ENCODE measurements at places on chromosomes 11 and 22.

GRCh38 chr11:120004723-120005122, 133.2 kb downstream of the TRIM29 start:
- DNase-seq: no peak

- no peak for DNase-seq
Measured at GRCh38 chr11:25183411-25183810, 686.6 kb downstream of the LUZP2 start.

DNA sequence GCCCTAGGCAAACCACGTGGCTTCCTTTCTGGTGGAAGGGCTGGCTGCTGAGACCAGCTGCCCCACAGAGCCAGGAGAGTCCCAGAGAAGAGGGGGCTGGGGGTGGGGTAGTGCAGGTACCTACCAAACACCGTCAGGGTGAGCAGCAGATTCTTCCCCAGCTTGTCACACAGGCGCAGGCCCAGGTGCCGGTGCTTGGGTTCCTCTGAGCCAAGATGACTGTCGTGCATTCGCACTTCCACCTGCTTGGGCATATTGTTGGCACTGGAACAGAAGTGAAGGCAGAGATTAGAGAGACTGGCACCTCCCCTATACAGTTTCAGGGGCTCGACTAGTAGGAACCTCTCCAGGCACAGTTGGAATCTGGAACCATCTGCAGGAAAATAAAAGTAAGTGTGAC, 102.1 kb downstream of the SLC1A2 start:
- DNase-seq: no peak

- no peak for DNase-seq
Measured at GRCh38 chr11:16434036-16434435, 77.7 kb upstream of the SOX6 start.

DNA sequence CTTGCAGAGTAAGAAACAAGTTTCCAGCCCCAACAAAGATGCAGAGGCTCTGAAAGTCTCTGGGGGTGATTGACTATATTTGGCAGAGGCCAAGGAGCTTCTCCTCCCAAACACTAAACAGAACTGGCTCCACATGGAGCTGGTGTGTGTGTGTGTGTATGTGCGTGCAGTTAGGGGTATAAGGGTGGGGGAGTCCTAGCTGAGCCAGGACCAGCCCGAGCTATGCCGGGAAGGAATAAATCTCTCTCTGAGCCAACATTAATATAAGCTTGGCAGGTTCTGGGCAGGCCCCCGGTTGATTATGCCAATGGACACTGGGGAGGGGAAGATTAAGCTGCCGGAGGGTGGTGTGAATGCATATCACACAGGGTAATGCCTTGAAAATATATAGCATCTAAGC, 324.2 kb downstream of the MIAT start:
- DNase-seq: no peak

- DNase-seq: no peak
Measured at GRCh38 chr22:46627806-46628482, 7.8 kb downstream of the GRAMD4 start.

GRCh38 chr11:73143126-73143838, 1.2 kb upstream of the FCHSD2 start:
- peak; percentile 54 for DNase-seq

DNA sequence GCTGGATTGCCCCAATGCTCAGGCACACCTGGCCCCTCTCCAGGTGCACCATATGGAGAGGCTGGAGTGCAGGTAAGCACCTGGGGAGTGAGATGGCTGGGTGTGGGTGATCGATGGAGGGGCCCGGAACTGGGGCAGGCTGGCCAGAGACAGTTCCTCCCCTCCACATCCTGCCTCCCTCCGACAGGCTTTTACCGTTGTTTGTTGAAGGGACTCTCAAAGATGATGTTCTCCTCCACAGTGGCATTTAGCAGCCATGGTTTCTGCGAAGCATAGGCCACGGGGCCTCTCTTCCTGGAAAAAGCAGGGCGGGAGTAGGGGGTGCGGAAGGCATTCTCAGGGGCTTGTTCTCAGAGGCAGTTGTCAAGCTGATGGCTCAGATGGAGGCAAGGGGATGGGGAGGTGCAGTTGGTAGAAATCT, 25.9 kb upstream of the KCNJ11 start:
- peak; percentile 17 for DNase-seq

GRCh38 chr11:68340784-68341556, 28.6 kb downstream of the LRP5 start:
- DNase-seq: no peak
